Activated CD4-positive, CD25-positive, alpha-beta regulatory T cell (primary cell): ENCODE measurements at places on chromosomes 3 and 15.
A peak's percentile ranks its signal among the peaks of the same experiment; 100 is the strongest.

- DNase-seq = no peak
Measured at GRCh38 chr3:155736381-155736780, 8.5 kb downstream of the PLCH1 start.

- DNase-seq = no peak
Measured at GRCh38 chr3:64408770-64409169, 183.5 kb upstream of the PRICKLE2 start.

GRCh38 chr3:58719684-58720083 lies 53.1 kb upstream of the FAM3D start:
- DNase-seq = no peak

- DNase-seq = peak; percentile 4
Measured at GRCh38 chr3:33277193-33277882, at the start of gene FBXL2. FBXL2 (plus strand) TSS chr3:33277442; CDS start chr3:33277513, 71 bp downstream.

GRCh38 chr3:7205962-7206361 lies 345.0 kb downstream of the GRM7 start:
- DNase-seq = no peak
